ENCODE measurements at places on chromosomes 13 and 19.

DNA sequence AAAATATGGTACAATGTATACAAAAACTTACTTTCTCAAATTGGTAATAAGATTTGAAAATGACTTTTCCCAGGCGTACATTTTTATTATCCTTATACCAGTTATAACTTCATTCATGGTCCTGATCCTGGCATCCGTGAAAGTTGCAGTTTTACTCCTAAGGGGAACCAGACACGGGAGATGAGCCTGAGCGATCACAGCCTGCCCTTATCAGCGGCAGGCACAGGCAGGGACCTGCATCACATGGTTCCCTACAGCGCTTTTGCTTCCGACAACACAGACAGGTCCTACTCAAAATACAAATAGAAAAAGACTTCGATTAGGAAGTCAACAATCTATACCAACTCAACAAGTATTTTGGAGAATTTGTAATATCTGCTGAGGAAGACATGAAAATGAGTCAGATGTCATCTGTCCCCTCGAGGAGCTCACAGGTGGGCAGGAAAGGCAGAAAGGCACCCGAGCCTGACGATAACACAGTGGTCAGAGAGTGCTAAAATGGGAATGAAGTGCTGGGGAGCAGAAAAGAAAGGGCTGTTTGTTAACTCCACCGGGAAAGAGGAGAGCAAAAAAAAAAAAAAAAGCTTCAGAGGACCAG, 93.4 kb downstream of the ABCC4 start:
- DNase-seq, result no peak

DNA sequence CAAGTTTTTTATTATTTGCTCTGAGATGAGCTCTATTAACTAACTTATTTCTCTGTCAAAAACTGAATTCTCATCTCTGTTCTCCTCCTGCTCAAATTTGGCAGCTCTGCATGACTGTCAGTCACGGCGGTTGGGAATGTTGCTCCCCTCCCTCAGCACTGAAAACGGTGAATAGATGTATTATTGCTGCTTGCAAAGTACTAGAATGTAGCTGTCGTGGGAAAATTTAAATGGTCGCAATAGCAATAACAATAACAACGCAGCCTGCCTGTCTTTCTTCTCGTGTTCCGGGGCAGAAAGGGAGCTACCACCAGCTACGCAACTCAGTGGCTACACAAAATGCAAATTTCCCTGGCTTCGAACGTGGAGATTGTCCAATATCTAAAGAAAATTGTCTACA, 125.6 kb upstream of the FRY start:
- DNase-seq, result no peak

DNA sequence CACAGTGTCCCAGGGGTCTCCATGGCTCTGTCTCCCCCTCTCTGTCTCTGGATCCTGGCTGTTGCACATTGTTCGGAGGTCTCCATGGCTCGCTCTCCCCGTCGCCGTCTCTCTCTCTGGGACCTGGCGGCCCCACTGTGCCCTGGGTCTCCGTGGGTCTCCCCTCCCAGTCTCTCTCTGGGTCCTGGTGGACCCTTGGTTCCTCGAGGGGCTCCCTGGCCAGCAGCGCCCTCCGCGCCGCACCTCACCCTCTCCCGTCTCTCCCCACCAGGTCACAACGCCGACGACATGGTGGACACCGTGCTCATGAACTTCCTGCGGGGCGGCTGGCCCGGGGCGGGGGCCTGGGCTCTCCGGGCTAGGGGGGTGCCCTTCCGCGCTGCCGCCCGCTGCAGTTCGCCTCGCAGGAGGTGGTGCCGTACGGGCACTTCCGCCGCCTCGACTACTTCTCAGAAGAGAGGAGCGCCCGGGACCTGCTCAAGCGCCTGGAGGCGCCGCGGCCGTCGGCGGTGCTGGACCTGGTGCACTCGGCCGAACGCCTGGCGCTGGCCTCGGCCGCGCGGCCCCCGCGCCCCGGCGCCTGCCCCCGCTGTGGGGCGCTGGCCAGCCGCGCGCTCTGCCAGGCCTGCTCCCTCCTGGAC, 29.1 kb downstream of the SIGLEC5 start:
- no peak for DNase-seq

GRCh38 chr13:51873117-51873798, 11.5 kb downstream of the CCDC70 start:
- no peak for DNase-seq
